ENCODE measurements at places on chromosomes 3 and 15.

DNA sequence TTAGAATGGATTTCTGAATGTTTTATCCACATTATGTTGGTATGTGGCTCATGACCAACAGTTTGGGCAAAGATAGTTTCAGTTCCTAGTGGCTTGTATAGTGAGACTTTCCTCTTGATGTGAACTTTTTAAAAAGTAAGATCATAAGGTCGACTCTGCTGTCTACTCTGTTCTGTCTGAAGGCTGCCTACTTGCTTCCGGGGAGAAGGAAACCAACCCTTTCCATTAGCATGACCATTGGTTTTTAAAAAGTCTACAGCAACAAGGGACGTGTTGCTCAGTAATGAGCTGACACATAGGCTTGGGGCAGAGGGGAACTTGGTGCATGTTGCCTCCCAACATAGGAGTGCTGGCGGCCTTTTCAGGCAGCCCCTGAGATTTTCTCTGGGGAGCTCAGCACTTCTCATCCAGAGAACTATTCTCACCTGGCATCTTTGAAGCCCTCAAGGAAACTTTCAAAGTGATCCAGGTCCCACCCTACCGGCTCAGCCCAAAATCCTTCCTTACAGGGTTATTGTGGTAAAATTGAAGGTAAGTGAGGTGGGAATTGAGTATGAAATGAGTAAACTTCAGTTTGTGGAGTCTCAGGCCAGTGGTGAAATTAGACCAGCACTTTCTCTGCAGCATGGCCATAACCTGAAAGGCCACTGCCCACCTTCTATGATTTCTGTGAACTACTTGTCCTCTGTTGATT lies 30.6 kb downstream of the PSMD6 start:
- DNase-seq = no peak

GRCh38 chr3:139280027-139280671 lies 63.7 kb upstream of the MRPS22 start:
- DNase-seq = no peak

DNA sequence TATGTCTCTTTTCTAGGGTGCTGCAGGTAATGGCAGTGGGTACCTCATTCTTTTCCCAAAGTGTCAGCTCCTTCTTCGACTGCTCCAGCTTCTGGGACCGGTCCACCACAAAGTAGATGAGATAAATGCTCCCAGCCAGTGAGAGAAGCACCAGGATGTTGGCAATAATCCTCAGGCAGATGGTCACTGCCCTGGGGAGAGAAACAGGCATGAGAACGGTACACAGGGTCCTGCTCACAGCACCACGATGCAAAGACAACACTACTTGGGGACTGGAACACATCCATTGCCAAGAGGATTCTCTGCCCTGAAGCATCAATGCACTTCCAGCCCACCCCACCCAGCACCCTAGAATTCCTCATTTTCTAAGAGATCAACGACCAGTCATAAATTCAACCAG lies 22.4 kb downstream of the TMC3 start:
- no peak for DNase-seq

- DNase-seq = no peak
Measured at GRCh38 chr3:115161168-115161834, 14.2 kb upstream of the ZBTB20 start.

DNA sequence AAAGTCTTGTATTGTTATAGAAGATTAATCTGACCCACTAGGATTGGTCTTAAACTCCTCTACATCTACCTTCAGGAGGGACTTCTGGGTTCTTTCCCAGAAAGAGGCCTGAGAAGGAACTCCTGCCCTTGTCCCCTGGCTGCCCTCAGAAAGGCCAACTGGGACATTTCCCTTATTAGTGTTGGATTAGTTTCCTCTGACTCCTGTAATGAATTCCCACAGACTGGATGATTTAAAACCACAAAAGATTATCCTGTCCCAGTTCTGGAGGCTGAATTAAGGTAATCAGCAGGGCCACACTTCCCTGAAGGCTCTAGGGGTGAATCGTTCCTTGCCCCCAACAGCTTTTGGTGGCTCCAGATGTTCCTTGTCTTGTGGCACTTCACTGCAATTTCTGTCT lies 102.8 kb upstream of the NMNAT3 start:
- no peak for DNase-seq

GRCh38 chr15:89030311-89030710 lies 57.9 kb upstream of the ABHD2 start:
- DNase-seq = no peak

GRCh38 chr15:62922514-62922913 lies 120.0 kb upstream of the TPM1 start:
- DNase-seq = no peak

DNA sequence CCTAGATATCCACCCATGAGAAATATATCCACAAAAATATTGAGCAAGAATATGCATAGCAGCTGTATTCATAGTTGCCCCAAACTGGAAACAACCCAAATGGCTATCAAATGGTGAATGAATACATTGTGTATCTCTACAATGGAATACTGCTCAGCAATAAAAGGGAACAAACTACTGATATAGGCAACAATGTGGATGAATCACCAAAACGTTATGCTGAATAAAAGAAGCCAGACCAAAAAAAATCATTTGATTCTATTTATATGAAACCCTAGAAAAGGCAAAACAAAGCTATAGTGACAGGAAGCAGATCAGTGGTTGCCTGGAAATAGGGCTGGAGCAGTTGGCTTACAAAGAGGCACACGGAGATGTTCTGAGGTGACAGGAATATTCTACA lies 15.5 kb upstream of the CMTM7 start:
- no peak for DNase-seq

DNA sequence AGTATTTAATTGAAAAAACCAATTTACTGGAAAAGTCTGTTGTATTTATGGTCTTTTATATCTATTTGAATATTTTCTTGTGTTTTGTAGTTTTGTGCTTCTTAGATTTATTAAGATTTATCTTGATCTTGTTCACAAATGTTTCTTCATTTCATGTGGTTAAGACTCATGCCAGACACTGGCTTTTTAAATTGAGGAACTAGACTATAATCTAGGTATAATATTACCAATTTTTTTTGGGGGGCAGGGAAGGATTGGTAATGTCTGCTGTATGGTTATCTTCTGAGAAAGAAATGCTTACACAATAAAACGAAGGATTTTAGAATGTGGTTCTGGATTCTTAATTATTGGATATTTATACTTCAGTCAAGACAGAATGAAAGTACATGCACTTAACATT lies 24.9 kb downstream of the AP4E1 start:
- no peak for DNase-seq

GRCh38 chr15:40981186-40981585 lies 27.9 kb downstream of the CHAC1 start:
- no peak for DNase-seq

GRCh38 chr15:66071160-66071920 lies 182.2 kb downstream of the MEGF11 start:
- DNase-seq = no peak

- no peak for DNase-seq
Measured at GRCh38 chr15:27214032-27214431, 243.1 kb downstream of the GABRG3 start.

DNA sequence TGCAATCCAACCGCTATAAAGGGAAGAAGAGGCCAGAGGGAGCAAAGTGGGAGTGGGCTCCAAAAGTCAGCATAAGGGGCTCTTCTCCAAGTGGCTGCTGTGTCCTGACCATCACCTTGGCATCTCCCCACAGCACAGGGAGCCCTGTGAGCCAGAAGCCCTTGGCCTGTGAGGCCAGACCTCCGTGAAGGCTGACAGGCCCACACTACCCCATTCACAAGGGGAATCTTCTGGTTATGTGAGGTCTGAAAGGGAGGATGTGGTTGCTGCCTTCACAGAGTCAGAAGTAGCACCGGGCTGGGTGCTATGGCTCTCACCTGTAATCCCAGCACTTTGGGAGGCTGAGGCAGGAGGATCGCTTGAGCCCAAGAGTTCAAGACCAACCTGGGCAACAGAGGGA lies 2.6 kb upstream of the ULK3 start:
- DNase-seq = no peak

- no peak for DNase-seq
Measured at GRCh38 chr15:92095693-92096092, 242.2 kb downstream of the SLCO3A1 start.

- DNase-seq = no peak
Measured at GRCh38 chr3:133535971-133536881, 37.3 kb upstream of the CDV3 start.

- no peak for DNase-seq
Measured at GRCh38 chr3:188343894-188344293, 189.9 kb downstream of the LPP start.

- no peak for DNase-seq
Measured at GRCh38 chr3:134059035-134059601, 29.4 kb upstream of the SLCO2A1 start.

DNA sequence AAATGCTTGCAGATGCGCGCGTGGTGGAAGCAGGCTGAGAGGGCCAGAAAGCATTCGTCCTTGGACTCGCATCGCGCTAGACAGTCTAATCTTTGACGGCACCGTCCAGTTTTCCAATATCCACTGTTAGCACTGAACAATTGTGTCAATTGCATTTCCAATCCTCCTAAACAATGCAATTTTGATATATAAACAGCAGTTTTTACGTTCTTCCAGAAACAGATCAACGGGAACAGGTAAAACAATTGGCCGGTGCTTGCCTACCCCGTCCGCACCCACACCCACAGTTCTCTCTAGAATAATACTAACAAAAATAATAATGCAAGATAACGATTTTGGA lies 17.2 kb downstream of the CPN2 start:
- DNase-seq = no peak

- no peak for DNase-seq
Measured at GRCh38 chr15:39786447-39787056, 3.9 kb upstream of the FSIP1 start.

DNA sequence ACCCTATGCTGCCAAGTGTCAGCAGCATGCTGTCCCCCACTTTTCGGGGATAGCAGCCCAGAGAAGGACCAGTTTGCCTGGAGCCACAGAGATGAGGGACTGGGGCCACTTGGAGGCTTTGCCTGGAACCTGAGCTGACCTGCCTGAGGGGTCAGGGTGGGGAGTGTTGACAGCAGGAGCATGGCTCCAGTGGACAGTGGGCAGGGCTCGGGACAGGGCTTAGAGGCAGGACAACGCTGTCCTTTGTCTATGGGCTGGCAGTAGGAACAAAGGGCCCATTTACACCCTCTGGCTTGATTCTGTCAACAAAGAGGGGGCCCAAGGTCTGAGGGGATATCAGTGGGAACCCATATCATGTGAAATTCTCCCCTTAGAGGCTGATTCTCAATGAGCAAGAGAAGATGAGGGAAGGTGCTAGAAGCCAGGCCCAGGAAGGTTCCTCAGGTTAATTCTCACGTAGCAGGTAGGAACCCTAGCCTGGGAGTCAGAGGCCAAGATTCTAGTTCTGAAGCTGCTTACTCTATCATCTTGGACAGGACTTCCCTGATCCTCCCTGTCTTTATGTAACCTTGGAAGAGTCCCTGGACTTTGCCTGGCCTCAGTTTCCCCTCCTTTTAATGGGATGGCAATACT lies 29.7 kb upstream of the HHATL start:
- DNase-seq = no peak

GRCh38 chr3:78052746-78053145 lies 1012.8 kb downstream of the ROBO2 start:
- DNase-seq = no peak

- no peak for DNase-seq
Measured at GRCh38 chr3:9638155-9638554, 11.2 kb upstream of the MTMR14 start.

DNA sequence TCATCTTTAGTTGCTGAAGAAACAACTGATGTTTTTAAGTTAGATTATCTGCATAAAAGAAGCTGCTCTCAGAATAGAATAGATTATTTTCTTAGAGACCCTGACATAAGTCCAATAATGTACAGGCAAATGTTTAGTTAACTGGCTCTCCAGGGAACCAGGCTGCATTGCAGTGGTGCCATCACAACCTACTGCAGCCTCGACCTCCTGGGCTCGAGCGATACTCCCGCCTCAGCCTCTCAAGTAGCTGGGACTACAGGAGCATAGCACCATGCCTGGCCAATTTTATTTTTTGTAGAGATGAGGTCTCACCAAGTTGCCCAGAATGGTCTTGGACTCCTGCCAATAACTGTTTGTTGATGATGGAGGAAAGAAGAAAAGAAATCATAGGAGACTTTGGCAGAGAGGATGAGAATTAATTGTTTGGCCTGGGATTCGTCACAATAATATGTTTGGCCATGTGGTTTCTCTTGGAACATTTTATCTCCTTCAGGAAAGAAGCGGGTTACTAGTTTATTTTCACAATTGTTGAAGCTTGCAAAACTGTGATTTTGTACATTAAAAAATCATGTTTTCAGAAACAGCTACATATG lies 429.2 kb downstream of the CADM2 start:
- no peak for DNase-seq

- no peak for DNase-seq
Measured at GRCh38 chr15:57158997-57159668, 217.2 kb upstream of the CGNL1 start.

DNA sequence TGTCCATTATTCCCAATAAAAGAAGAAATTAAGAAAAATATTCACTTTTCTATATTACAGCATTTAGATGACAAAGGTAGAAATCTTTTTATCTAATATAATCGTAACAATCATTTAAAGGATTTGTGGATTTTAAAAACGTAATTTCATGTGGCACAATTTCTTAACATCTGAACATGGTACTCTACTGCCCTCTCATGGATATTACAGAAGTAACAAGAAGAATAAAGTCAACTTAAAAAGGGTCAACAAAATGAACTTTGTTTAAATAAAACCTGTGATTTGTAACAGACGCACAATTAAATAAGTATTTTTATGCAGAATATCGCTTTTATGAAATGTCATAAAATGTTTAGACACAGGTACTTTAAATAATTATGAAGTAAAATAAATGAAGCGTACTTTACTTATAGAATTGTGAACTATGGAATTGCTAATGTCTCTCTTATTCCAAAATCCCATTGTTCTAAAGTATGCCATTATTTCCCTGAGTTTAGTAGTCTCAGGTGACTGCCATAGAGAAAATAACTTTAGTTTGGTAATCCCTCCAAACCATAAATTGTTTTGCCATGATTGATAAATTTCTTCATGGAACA lies 366.8 kb upstream of the ZNF385D start:
- no peak for DNase-seq

GRCh38 chr15:84823282-84823878 lies 6.2 kb downstream of the ALPK3 start:
- no peak for DNase-seq

DNA sequence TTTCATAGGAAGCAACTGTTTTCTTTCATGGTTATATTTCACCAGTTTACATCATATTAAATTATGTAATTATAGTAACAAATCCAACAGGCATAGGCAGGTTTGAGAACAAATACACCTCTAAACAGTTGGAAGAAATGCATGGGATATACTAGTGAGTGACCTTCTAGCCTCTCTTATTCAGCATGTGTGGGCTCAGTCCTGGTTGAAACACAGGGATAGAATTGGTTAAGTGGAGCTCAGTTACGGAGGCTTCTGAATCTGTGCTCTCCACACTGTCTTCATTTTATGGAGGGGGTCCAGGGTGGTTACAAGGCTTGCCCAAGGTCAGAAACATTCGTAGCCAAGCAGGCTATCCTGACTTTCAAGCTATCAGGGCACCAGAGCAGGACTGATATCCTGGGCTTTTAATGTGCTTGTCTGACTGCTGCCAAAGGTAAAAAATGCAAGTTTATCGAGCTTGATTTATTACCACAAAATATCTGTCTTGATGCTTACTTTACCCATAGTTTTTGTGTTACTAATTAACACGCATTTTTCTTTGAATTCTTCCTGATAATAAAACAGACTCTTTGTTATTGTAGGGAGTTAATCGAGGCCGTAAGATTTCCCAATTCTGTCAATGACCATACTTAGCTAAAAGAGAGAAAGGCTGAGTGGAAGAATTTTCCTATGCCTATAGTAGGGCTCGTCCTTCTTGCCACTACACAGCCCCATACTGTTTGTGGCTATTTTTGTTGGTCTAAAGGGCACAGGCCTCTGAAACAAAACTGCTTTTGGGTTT lies 89.6 kb downstream of the FILIP1L start:
- no peak for DNase-seq

GRCh38 chr3:63069806-63070475 lies 194.7 kb upstream of the CADPS start:
- no peak for DNase-seq

Measured in cortex of kidney (tissue), 1 donor.